ENCODE measurements at places on chromosomes 13 and 19.

GRCh38 chr13:84237143-84237542 is 354.9 kb upstream of the SLITRK1 start:
- DNase-seq = no peak

DNA sequence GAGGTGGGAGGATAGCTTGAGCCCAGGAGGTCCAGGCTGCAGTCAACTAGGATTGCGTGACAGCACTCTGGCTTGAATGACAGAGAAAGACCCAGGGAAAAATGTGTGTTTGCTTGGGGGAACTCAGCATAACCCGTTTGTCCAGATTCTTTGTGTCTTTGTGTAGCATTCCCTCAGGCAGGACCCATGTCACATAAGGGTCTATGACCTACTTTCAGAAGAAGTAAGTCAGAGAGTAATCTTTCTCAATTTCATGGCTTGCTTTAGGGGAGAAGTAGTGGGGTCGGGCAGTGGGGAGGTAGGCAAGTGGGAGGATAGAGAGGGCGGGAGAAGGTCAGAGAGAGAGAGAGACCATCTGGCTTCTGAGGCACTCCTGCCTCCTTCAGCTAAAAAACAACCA is 11.9 kb upstream of the PSPC1 start:
- no peak for DNase-seq

DNA sequence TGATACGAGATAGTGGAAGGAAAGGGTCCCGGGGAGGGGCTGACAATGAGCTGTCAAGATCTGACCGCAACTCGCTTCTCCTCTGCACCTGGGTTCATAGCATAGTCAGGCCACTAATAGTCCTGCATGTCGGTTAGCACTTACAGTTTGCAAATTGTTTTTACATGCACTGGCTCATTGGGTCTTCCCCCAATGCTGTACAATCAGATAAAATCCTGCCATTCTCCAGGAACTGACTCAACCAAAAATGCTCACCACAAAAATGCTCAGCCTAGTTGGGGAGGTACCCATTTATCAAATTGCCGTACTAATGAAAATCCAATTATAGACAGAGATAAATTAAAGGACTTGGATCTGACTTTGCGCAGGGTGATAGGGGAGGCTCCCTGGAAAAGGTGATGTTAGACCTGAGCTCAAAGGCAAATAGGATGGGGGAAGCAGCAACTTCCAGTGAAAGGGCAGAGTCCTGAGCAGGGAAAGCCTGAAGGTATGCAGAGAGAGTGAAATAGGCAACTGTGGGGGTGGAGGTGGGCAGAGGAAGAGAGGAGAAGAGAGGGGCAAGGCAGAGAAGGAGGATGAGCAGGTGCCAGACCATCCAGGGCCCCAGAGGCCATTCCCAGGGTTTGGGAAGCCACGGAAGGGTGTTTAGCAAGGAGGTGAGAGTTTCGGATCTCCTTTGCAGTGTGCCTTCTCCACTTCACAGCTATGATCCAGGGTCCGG is 326.1 kb upstream of the TSHZ3 start:
- DNase-seq = no peak

DNA sequence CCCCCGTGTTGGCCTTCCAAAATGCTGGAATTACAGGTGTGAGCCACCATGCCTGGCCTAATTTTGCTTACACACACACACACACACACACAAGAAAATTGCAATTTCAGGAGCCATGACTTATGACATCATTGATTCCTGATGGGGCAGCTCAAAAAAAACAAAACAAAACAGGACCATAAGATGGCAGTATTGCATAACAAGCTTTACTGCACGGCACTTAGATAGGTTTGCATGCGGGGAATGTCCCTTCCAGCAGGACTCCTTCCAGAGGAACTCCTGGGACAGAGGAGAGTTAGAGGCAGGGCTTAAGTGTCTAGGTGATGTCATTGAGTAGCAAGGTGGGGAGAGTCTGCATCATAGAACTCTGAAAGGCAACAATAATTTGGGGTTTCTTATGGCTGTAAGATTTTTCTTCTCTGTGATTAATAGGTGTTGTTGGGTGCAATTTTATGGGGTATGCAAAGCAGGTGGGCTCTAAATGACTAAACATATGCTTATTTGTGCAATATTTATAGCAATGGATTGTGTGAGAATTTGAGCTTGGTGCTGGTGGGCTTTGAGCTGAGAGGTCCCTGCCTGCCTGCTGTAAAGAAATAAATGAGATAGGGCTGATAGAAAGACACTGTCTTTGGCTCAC is 9.0 kb upstream of the ACSBG2 start:
- no peak for DNase-seq

DNA sequence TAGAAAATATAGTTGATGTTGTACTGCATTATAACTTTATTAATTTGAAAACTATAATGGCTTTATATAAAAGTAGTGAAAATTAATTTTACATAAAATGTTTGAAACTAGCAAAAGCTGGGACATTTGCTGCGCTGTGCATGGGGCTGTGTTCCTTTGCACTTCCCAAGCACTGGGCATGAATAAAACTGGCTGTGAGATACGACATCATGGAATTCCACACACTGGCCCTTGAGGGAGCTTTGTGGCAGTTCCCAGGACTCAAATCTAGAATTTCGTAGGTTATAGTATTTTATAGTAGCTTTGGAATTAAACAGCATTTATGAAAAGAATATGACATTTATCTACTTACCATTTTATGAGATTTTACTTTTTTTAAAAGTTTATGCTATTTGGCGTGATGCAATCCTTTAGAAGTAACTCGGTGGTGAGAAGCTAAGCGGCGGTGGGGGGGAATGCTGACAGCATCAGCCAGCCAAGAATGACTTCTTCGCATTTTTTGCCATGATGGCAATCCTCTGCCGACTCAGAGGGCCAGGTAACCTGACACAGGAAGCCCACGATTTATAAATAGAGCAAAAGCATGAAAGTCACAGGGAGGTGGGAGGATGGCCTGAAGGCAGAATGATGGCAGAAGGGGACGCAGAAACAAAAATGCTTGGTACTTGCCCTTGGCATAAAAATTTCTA is 553.5 kb downstream of the MYO16 start:
- no peak for DNase-seq
